ENCODE measurements at places on chromosomes 3 and 15. TPM values are rescaled to one million over a fixed set of nuclear protein-coding genes. Genes with fewer than 3 reads are reported as not detected.

DNA sequence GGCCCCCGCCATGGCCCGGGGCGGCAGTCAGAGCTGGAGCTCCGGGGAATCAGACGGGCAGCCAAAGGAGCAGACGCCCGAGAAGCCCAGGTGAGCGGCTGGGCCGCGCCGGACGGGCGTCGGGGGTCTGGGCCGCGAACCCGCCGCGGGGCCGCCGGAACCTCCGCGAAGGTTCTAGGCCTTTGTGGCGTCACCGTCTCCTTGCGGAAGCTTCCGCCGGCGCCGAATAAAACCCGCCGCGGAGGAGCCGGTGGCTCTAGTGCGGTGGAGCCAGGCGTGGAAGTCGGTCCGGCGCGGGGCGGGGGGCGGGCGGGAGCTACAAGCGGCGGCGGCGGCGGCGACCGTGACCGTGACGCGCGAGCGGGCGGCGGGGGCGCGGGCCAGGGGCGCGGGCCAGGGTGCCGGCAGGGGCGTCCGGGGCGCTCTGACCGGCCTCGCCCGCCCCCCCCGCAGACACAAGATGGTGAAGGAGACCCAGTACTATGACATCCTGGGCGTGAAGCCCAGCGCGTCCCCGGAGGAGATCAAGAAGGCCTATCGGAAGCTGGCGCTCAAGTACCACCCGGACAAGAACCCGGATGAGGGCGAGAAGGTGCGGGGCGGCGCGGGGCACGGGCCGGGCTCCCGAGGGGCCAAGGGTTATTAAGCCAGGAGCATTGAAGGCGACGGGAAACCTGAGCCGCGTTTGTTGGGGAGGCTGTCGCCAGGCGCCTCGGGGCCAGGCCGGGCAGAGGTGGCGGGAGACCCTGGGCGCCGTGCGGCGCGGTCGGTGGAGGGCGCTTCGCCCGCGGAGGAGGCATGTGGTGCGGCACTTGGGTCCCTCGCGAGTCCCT is at the start of gene DNAJA4:
Gene DNAJA4 (plus strand): TSS at position 259 of the 833 bp plus-strand sequence. CDS start 202 bp downstream, at position 461.
- DNase-seq: peak; percentile 73

- DNase-seq: no peak
Observed at GRCh38 chr3:172034786-172035685, 4.3 kb upstream of the FNDC3B start.

- DNase-seq: no peak
Observed at GRCh38 chr15:58329781-58330671, 101.8 kb upstream of the LIPC start.

DNA sequence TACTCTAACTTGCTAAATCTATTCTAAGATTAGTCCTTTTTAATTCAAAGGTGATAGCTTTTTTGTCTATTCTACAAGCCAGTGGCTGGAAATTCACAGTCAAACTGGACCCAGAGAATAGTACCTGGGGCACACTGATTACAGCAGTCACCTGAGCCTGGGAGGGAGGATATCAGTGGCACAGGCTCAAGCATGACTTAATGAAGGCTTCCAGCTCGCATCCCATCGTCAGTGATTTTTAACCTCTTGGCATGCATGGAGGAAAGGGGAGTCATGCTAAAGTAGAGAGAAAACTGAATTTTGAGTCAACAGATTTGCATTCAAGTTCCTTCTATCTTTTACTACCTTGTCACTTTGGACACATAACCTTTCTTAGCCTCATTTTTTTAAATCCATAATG is 24.8 kb downstream of the GOLIM4 start:
- no peak for DNase-seq

- no peak for DNase-seq
Observed at GRCh38 chr3:183933160-183933559, 48.5 kb upstream of the PARL start.

DNA sequence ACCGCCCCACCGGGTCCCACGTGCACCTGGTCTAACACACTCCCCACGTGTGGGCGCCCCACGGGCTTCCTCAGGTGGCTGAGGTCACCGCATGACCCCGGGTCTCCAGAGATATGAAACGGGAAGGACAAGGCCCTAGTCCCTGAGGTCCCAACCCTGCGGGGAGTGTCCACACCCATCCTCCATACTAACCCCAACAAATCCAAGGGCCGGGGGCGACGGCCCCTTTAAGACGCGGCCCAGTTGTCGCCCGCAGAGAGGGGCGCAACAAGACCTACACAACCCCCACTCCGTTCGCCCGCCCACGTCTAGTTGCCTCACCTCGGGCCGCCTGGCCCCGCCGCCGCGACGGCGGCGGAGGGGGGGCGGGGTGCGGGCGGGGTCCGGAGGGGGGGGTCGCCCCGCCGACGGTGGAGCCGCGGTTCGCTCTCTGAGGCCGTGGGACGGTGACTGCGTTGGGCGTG is 396 bp downstream of the INO80 start:
- peak; percentile 81 for DNase-seq

GRCh38 chr15:53324061-53324460 is 435.4 kb downstream of the WDR72 start:
- DNase-seq: no peak

DNA sequence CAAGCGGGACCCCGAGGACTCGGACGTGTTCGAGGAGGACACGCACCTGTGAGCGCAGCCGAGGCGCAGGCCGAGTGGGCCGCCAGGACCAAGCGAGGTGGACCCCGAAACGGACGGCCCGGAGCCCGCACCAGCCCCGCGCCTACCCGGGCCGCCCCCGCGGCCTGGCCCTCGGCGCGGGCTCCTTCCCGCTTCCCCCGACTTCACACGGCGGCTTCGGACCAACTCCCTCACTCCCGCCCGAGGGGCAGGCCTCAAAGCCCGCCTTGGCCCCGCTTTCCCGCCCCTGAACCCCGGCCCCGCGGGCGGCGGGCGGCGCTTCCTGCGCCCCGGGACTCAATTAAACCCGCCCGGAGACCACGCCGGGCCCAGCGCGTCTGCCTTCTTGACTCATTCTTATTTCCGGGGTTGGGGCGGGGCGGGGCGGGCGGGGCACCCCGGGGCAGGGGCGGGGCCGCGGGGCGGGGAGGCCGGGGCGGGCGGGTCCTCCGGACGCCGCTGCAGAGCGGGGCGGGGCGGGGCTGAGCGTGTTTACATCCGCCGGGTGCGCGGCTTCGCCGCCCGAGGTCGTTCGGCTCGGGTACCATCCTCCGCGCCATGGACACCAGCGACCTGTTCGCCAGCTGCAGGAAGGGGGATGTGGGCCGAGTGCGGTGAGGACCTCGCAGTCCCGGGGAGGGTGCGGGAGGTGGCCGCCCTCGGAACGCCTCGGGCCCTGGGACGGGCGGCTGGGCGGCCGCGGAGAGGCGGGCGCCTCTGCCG is at the start of gene ABTB1:
Gene ABTB1 (plus strand): TSS at position 524 of the 762 bp plus-strand sequence. CDS start 74 bp downstream, at position 598.
- peak; percentile 91 for DNase-seq

DNA sequence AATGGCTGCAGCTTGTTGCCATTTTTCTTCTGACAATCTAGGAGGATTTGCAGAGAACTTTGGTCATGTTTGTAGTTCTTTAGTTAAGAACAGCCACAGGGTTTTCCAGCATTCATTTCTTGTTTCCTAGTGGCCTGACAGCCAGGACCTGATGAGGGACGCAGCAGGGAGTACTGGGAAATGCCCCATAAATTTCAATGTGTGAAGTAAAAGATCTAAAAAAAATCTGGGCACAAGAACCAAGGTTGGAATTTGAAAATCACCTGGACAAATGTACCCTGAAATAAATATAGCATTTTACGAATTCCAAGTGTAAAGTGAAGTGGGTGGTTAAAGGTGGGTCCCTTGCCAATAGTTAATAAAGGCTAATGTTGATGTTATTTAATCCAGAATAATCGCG is 195.0 kb downstream of the ZIC1 start:
- no peak for DNase-seq

DNA sequence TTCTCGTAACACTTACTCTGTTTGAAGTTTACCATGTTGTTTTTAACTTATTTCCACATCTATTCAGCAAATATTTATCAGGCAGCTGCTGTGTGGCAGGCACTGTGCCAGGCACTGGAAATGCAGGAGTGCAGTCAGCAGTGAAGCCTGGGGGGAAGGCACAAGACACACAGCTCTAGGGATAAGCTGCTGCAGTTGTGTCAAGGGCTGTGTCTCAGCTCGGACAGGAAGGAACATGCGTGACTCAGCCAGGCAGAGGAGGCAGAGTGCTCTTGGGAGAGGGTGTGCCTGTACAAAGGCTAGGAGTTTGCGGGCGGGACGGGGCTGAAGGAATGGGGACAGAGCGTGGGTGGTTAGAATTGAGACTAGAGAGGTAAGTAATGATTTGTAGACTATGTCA is 24.7 kb downstream of the LYSMD4 start:
- peak; percentile 68 for DNase-seq

DNA sequence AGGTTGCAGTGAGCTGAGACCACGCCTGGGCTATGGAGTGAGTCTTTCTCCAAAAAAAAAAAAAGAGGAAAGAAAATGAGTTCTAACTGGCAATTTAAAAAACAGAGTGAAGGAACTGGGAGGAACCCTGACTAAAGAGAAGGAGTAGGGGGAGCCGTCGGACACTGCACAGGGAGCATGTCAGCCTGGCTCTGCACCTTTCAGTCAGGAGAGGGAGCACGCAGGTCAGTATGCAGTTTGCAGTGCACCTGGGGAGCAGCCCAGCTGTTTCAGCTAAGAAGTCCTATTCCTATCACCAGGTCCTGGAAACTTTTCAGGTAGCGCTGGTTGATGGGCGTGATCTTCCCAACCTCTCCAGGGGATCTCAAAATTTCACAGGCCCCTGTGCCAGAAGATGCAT is 14.9 kb upstream of the ZXDC start:
- no peak for DNase-seq

DNA sequence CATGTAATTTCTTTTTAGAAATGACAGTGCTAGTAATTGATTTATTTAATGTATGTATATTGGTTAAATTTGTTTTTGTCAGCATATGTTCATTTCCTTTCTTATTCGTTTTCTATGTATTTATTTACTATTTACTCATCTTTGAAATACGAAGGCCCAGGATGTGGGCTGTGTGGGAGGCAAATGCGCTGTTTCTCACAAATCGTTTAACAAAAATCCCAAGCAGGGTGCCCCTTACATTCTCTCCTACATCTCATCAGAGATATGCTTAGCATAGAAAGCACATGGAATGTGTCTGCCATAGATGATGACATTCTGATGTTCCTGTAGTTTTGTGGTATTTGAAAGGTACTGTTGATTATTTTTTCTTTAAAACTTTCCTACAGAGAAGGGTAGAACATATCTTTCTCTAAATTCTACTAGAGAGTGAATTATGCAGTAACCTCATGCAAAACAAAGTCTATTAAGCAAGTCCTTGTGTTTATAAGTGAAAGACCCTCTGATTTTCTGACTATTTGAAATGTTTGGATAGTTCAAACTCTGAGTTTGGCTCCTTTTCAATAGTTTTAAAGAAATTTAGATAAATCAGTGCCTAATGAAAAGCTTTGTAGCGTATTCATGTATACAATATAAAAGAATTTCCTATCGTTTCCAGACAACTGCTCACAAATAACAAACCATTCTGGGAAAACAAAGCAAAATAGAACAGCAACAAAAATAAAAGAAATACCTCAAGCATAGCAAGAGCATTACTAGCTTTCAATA is 111.1 kb upstream of the VGLL3 start:
- DNase-seq: no peak

DNA sequence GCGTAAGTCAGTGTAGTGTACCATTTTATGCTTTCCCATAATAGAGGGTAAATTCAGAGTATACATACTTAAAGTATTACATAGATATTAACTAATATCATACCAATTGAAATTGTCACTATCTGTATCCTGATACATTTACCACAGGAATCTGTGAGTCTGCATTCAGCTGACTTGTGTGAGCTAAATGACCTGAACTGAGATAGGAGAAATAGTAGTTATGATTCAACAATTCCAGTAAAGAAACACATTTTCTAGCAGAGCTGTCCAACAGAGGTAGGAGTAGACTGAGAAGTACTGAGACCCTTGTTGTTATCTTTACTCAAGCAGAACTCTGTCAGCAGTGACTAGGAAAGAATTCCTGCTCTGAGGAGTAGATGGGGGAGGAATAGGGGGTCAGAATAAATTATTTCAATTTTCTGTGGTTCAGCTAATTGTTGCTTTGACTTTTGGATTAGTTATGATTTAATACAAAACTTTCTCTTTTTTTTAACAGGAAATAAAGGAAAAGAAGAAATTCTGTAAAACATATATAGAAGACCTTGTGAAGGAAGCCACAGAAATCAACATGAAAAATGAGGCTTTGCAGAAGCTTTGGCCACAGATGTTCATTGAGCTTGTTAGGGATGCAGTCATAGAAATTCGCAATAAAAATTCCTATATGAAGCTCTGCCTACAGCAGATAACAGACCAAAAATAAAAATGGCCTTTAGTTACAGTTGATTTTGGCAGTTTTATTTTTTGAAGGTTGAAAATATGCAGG is 66.2 kb upstream of the THSD4 start:
- DNase-seq: no peak

GRCh38 chr3:158864492-158864891 is 62.6 kb downstream of the MFSD1 start:
- no peak for DNase-seq

DNA sequence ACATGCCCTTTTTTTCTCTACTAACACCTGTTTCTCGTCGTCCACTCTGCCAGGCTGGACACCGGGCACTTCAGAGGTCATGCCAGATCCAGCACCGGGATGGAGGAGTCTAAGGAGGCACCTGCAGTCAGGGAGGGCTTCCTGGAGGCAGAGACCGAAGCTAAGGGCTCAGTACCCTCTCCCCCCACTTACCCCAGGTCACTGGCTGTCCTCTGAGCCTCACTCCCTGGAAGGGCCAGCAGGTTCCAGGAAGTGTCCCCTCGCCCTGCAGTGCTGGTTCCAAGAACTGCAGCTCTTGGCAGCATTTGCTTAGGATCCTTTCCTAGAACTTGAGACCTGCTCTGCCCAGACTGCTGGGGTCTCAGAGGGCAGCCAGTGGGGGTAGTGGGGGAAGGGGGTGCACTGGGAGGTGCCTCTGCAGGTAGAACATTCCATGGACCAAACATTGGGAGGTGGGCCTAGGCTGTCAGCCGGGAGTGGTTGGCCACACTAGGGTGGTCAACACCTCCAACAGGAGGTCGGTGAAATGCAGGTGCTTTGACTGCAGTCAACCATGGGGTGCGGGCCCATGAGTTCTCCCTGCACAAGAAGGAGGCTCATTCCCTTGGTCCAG is 11.3 kb downstream of the CISH start:
- no peak for DNase-seq

- DNase-seq: no peak
Observed at GRCh38 chr15:69232144-69232543, 66.6 kb upstream of the PAQR5 start.

- DNase-seq: no peak
Observed at GRCh38 chr3:178054471-178054870, 481.8 kb upstream of the KCNMB2 start.

The RAB6B gene
- total RNA-seq: 5.1 TPM

The BCHE gene
- total RNA-seq: 2.4 TPM

The STRIT1 gene
- total RNA-seq: not detected

The HRG gene
- not detected for total RNA-seq

The SERINC4 gene
- total RNA-seq: 11.7 TPM

The KBTBD13 gene
- total RNA-seq: 3.4 TPM

The PTPN9 gene
- total RNA-seq: 16.3 TPM

The CP gene
- 10.3 TPM for total RNA-seq

The PTX3 gene
- 0.24 TPM for total RNA-seq

The SUSD5 gene
- total RNA-seq: 7.7 TPM

The CKMT1B gene
- total RNA-seq: 0.56 TPM

The PAQR5 gene
- 0.31 TPM for total RNA-seq

Data from testis (tissue), 5 donors.